Activated T-cell treated with anti-CD3 and anti-CD28 coated beads, Interleukin-2, amount 50 U/mL, for 72 hours (primary cell): ENCODE measurements at places on chromosomes 16 and 17. TPM values are rescaled to one million over a fixed set of nuclear protein-coding genes. Genes with fewer than 3 reads are reported as not detected.
A peak's percentile ranks its signal among the peaks of the same experiment; 100 is the strongest.

DNA sequence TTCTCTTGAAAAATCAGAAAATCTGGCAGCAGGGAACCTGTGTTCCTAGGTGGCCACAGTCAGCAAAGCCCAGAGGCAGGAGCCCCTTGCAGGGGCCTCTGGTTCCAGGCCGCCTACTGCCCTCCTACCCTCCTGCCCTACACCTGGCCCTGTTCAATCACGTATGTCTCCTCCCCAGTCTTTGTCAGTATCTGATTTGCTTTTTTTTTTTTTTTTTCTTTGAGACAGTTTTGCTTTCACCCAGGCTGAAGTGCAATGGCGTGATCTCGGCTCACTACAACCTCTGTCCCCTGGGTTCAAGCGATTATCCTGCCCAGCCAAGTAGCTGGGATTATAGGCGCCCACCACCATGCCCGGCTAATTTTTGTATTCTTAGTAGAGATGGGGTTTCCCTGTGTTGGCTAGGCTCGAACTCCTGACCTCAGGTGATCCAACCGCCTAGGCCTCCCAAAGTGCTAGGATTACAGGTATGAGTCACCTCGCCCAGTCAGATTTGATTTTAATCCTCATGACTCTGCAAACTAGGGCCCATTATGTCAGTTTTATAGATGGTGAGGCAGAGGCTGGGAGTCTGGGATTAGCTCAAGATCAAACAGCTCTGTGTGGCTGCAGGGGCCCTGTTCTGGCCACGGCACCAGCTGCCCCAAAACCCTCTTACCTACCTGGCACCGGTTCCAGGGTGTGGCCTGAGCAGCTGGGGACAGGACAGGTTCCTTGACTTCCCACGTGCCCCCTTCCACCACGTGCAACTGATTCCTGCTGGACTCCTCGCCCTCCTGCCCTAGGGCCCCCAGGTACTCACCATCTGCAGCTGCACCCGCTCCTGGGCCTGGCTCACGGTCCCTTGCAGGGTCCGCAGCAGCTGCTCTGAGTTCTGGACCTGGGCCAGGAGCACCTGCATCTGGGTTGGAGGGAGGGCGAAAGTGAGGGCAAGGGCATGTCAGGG, 14.7 kb downstream of the RABEP2 start:
- H3K27me3 ChIP-seq, result no peaks in the 10 kb centered on the region
- H3K4me3 ChIP-seq, result no peak overlapping the region
- H3K36me3 ChIP-seq, result peaks cover 3% of the 10 kb centered on the region
- no peaks in the 10 kb centered on the region for H3K4me1 ChIP-seq
- no peak for DNase-seq

The LPO gene
- 0.31 TPM for total RNA-seq

The NOG gene
- total RNA-seq, result 0.91 TPM

GRCh38 chr17:47895347-47895855, 635 bp upstream of the SP2 start:
- peak; percentile 40 for DNase-seq
- H3K4me1 ChIP-seq, result peaks cover 47% of the 10 kb centered on the region
- peaks cover 3% of the 10 kb centered on the region for H3K36me3 ChIP-seq
- H3K27ac ChIP-seq, result peak overlapping the region; percentile 99

- H3K36me3 ChIP-seq, result peaks cover 6% of the 10 kb centered on the region
- DNase-seq, result no peak
- peak overlapping the region; percentile 88 for H3K27ac ChIP-seq
Observed at GRCh38 chr16:46976550-46976949, 3.1 kb upstream of the DNAJA2 start.

The CRK gene
- 22.9 TPM for total RNA-seq

DNA sequence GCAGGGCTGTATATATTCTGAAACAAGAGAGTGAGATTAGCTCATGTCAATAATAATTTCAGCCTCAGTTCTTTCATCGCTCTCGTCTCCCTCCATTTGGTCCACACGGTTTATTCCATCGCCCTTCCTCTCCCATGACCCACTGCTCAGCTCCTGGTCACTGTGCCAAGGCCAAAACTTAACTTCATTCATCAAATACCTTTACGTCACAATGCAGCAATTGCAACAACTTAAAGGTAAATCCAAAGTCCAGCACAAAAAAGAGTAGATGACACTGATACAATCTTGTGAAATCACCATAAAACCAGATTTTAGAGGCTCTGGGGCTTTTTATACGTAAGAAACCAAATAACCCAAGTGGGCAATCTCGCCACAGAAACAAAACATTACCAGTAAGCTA, 72.0 kb downstream of the ANKRD11 start:
- no peak for DNase-seq
- H3K4me3 ChIP-seq, result no peak overlapping the region
- H3K27me3 ChIP-seq, result no peaks in the 10 kb centered on the region

The TP53TG3B gene
- total RNA-seq, result not detected

- H3K27ac ChIP-seq, result no peak overlapping the region
- peaks cover 38% of the 10 kb centered on the region for H3K4me1 ChIP-seq
- no peak for DNase-seq
- H3K27me3 ChIP-seq, result peaks cover 11% of the 10 kb centered on the region
Observed at GRCh38 chr17:29180788-29181160, 576 bp upstream of the MYO18A start.

GRCh38 chr16:78022347-78023060, at the start of gene CLEC3A:
TSS of gene CLEC3A (plus strand) at chr16:78022548. CDS start at chr16:78022627, 79 bp downstream.
- H3K4me1 ChIP-seq, result no peaks in the 10 kb centered on the region
- no peak within 1 kb of the TSS for H3K4me3 ChIP-seq
- no peak for DNase-seq
- peaks cover 23% of the 10 kb centered on the region for H3K27me3 ChIP-seq
- H3K36me3 ChIP-seq, result no peaks in the 10 kb centered on the region

The ABCA10 gene
- 2.0 TPM for total RNA-seq
